ENCODE measurements at places on chromosomes 1 and 21.

DNA sequence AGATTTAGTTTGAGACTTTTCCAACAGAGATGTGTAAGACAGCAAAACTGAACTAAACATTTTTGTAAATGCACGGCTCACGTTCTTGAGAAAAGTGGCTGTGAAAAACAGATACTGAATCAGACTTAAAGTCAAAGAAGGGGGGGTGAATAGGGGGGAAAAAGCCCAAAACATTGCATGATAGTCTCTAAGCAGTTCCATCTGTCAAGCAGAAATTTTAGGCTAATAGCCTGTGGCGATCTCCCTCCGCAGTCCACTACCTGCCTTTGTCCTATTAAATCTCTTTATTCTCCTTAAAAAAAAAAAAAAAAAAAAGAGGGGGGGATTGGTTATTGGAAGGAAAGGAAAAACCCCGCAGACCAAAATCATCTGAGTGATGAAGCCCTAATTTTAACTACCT lies 217.6 kb upstream of the NFIA start:
- no peak for DNase-seq

DNA sequence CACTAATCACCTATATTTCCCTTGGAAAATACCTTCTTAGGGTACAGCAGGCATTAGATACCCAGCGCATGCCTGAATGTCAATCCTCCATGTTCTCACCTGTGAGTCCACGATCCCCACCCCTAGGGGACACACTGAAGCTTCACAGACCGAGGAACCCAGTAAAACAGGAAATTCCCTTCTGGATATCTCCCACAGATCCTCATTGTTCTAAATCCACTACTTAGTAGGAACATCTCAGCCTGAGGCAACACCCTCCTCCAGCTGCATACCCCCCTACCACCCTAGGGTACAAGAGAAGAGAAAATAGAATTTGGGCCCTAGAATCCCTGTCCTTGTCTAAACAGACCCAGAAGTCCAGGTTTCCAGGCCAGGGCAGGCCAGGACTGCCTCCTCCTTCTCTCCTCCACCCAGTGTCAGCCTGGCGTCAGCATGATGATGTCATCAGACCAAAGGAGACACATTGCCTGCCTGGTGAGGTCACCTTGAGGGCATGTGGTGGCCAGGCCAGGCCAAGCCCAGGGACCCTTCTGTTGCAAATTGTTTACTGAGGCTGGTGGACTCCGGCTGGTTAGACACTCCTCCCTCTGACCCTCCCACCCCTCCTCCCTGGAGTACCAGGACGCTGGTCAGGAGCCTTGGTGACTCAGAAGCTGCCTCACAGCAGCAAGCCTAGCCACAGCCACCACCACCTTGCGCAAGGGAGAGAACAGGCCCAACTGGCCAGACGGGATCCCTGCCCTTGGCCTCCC lies 6.2 kb downstream of the NECTIN4 start:
- DNase-seq, result no peak

GRCh38 chr1:116919802-116920201 lies 10.1 kb downstream of the PTGFRN start:
- no peak for DNase-seq

DNA sequence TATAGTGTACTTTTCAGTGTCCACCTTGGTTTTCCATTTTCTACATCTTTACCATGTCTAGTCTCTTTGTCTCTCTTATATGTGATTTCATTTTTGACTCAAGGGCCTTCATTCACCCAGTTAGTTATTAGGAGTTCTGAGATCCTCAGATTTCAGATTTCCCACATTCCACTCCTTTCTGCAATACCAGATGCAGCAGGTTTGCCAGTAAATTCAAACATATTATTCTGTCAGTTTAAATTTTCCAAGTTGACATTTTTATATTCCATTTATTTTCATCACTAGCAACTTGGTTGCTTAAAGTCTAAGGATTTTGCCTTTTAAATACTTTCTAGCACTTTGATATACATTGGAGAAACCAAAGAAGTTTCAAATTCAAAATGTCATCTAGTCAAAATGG lies 42.4 kb downstream of the ABL2 start:
- DNase-seq, result no peak

Data from stimulated activated naive CD8-positive, alpha-beta T cell treated with anti-CD3 and anti-CD28 coated beads, Interleukin-15, Interleukin-2, amounts not matched to agents 100 U/mL and 50 U/mL, for 24 hours (primary cell).